Hematopoietic multipotent progenitor cell treated with erythropoietin and hydrocortisone succinate and interleukin-3 and kit ligand, for 6 days (in vitro differentiated cells): ENCODE measurements at places on chromosomes 1 and 21.

GRCh38 chr21:35597750-35598339 is 462.5 kb downstream of the SETD4 start:
- DNase-seq: no peak

GRCh38 chr1:42348498-42348897 is 13.5 kb upstream of the FOXJ3 start:
- DNase-seq: no peak

DNA sequence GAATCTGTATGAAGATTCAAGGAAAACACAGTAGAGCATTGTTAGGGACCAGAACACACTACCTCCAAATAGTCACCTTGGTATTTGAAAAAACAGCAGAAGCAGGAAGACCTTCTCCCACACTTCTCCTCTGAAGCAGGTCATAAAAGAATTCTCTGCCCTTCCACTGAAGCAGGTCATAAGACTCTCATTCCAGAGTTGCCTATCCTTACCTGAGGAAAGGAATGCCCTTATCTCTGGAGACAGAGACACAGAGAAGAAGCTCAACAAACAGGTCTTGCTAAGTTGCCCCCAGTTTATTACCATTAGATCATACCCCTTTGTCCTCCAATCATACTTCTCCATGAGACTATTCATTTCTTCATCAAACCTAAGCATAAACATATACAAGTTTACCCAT is 225.8 kb upstream of the TNR start:
- no peak for DNase-seq

DNA sequence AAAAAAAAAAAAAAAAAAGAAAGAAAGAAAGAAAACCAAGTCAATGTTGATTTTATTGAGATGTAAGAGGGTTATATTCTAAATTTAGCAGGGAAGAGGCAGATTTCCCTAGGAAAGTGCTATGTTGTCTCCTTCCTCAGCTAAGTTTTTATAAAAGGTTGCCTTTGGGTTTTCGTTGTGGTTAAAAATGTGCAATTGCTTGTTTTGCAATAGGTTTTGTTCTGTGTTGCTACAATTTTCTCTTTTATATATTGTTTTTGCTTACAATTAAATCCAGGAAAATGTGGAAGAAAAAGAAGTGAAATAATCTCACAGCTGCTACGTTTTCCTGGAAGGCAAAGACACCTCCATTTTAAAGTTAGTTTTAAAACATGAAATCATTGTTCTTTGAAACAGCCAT is 136.7 kb upstream of the C1orf105 start:
- no peak for DNase-seq

GRCh38 chr1:31624731-31625514 is 7.4 kb downstream of the HCRTR1 start:
- no peak for DNase-seq

- DNase-seq: peak; percentile 22
These were observed 21.5 kb downstream of the PRKACB start for GRCh38 chr1:84165601-84166000.

GRCh38 chr1:2248127-2248826 is 20.2 kb downstream of the SKI start:
- no peak for DNase-seq

- no peak for DNase-seq
These were observed 45.2 kb downstream of the ADAMTS1 start for GRCh38 chr21:26800001-26800400.

GRCh38 chr1:42966688-42967612 is 8.3 kb upstream of the SLC2A1 start:
- peak; percentile 74 for DNase-seq

GRCh38 chr1:236067854-236068454 is 3.1 kb upstream of the NID1 start:
- DNase-seq: no peak

- no peak for DNase-seq
These were observed 68.1 kb downstream of the PAPPA2 start for GRCh38 chr1:176531036-176531435.

GRCh38 chr1:41574842-41575241 is 90.4 kb upstream of the EDN2 start:
- no peak for DNase-seq

DNA sequence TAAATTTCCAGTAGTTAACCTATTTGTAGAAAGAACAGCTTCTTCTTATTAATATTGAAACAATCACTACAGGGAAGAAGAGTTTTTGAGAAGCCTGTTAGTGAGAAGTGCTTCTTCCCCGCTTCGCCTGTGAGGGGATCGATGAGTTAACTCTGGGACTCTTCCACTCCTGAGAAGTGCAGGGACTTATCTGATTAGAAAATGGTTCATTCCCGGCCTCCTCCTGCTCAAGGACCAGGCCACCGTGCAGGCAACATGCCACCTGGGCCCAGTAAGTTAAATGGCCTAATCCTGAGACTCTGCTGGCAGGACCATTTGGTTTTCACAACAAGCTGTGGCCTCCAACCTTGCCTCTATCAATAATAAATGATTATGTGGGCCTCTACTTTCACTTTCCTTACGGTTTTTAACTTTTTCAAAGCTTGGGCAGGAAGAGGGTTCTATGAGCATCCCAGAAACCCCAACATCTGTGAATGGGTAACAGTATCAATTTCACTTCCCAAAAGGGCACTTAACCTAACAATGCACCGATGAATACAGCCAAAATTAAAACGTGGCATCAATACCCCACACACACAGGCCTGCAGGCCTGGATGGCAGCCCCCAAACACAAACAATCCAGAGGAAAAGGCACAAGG is 33.1 kb downstream of the SIPA1L2 start:
- no peak for DNase-seq

GRCh38 chr1:96912248-96912647 is 190.7 kb downstream of the PTBP2 start:
- DNase-seq: no peak

DNA sequence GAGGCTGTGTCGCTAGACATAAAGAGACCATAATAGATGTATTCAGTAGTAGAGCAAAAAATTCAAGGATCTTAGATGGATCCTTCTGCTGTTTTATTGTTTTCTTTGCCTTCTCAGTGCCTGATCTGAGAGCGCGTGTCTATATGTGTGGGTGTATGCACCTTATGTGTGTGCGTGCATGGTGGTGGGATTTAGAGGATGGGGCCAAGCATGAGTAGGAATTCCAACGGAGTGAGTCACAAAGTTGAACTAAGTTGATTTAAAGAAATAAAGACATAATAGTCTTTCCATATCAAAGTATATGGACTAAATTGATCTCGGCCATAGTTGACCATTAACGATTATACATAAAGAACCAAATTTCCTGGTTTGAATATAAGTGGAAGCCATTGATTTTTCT is 178.7 kb downstream of the CYYR1 start:
- DNase-seq: no peak

- peak; percentile 93 for DNase-seq
These were observed 1.2 kb downstream of the ANP32E start for GRCh38 chr1:150234566-150235293.

DNA sequence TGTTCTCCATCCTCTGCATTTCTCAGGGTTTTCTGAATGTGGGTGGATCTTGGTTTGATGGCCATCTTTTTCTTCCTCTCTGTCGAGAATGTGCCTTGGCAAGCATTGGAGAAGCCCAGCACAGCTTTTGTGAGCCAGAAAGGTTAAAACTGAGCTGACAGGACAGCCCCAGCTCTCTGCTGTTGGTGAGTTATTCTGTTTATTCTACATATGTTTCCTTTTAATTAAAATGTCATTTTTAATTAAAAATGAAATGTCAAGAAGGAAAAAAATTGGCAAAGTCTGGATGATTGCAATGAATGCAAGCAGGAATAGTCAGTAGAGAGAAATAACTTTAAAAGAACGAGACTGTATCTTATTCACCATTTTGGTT is 325.8 kb downstream of the PTBP2 start:
- DNase-seq: no peak

DNA sequence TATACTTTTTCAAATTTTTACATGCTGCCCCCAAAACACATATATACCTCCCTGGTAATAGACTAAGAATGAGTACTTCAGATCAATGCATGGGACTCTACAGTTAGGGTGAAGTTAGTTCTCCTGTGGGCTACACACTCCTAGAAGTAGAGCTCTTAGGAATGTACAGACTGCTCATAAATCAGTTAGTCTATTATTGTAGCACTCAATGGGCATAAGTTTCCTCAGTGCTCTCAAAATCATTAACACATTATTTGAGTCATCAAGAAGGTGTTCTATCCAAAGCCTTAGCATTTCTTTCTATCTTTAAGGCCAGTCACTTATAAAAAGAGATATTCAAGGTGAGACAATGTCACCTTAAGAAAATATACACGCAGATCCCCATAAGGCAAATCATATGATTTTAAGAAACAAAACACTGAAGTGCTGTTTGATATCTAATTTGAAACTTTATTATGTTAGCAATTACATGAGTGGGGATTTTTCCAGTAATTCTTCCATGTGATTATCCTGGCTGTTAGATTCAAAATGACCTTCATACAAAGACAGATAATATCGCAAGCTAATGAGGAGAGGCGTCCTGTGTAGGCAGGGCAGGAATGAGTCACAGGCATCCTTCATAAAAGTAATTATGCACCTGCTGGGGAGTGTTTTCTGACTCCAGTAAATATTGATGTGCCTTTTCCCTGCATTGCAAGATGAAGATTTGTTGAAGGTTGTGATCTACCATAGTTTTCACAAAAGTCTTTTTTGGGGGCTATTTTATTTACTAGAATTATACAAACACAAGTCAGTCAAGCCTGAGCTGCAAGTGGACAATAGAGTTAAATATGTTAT is 167.2 kb upstream of the ATP1B1 start:
- no peak for DNase-seq

DNA sequence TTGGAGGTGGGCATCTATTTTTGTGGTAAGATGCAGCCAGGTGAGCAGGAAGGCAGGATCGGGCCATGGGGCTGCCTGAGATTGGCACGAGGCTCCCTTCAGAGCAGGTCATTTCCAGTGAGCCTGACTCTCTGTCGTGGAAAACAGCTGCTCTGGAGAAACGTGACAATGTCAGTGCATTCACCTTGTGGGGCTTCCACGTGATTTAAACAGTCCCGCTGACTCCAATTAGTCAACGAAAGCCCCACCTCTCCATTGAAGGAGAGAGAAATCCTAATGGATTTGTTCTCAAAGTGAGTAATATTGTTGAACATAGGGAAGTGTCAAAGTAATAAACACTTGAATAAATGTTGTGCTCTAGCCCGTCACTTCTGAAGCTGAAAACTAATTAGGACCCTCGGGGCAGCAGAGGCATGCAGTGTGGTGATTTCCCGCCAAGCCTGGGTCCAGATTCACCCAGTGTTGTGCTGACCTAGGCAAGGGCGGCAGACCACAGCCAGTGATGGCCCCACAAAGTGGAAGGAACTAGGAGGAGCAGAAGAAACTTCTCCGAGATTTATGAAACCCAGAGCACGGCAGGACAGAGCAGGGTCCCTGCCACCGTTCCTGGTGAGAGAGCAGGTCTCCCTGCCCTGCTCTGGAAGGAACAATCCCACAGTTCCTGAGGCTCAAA is 172.5 kb upstream of the C1orf174 start:
- DNase-seq: no peak

- peak; percentile 88 for DNase-seq
These were observed at the start of gene DCDC2B for GRCh38 chr1:32208891-32209328. Gene DCDC2B, plus strand, starts transcription at chr1:32209089. Its CDS starts 5 bp downstream, at chr1:32209094.

GRCh38 chr1:80535466-80535865 is 1265.3 kb upstream of the ADGRL2 start:
- DNase-seq: no peak

DNA sequence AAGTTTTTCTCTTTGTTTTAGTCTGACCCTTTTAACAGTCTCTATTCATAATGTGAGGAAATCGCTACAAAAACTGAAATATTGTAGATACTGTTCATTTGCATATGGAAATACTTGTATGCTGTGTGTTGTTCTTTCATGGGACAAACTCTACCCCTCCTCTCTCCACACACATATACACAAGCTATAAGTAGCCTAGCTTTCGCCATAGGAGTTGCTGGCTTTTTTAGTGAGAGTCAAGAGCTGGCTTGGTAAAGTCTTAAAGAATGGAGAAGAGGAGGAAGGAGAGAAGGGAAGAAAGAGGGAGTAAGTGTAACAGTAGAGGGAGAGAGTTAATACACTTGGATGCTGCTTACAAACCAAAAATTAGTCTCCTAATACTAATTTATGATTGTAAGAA is 115.6 kb downstream of the RABGAP1L start:
- no peak for DNase-seq

GRCh38 chr1:208654241-208654640 is 410.1 kb upstream of the PLXNA2 start:
- DNase-seq: peak; percentile 45

DNA sequence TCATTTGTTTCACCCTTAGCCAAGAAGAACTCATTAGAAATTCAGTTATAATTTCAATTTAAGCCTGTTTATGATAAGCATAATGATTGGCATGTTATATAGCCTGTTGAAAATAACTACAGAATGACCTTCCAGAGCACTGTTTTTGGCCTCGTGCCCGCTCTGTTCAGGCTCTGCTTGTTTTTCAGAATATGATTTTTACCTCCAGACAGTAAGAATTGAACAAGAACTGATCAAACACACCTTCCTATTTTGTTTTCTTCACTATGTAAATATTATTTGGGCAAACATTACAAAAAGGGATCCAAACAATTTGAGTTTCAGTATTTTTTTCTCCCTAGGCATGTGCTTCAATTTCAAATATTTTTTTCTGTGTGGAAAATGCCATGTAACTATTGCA is 48.1 kb upstream of the ANGPTL1 start:
- DNase-seq: no peak

GRCh38 chr1:180633057-180634056 is 1.5 kb downstream of the XPR1 start:
- peak; percentile 57 for DNase-seq
